CD4-positive, alpha-beta T cell (primary cell): ENCODE measurements at places on chromosomes 1 and 21.

GRCh38 chr1:58152697-58153096 lies 393.8 kb downstream of the OMA1 start:
- no peak for DNase-seq

DNA sequence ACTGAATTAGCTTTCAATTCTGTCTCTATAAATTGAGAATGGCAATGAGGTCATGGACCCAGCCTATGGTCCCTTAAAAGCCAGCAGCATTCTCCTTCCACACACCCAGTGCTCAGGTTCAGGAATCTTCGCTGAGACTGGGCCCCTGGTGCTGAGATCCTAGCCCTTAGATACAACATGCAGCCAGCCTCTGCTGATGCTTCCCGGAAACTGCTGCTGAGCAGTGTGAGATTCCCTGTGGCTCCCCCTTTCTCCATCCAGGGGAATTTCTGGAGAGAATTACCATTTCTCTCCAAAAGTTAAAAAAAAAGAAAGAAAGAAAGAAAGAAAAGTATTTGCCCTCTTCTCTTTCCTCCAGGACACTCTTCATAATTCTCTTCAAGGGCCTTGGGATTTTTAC lies 31.7 kb upstream of the RALGPS2 start:
- DNase-seq = no peak

- DNase-seq = no peak
These were observed 39.5 kb upstream of the GNPAT start for GRCh38 chr1:231201375-231201978.

GRCh38 chr1:38727684-38728584 lies 131.6 kb downstream of the RRAGC start:
- no peak for DNase-seq

DNA sequence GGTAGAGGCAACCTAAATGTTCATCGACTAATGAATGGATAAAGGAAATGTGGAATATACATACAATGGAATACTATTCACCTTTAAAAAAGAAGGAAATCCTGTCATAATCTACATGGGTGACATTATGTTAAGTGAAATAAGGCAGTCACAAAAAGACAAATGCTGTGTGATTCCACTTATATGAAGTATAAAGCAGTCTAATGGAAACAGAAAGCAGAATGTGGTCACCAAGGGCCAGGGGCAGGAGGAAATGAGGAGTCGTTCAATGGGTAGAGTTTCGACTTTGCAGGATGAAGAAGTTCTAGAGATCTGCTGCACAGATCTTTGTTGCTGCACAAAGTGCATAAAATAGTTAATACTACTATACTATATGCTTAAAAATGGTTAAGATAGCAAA lies 7.8 kb downstream of the DIPK1A start:
- peak; percentile 64 for DNase-seq

DNA sequence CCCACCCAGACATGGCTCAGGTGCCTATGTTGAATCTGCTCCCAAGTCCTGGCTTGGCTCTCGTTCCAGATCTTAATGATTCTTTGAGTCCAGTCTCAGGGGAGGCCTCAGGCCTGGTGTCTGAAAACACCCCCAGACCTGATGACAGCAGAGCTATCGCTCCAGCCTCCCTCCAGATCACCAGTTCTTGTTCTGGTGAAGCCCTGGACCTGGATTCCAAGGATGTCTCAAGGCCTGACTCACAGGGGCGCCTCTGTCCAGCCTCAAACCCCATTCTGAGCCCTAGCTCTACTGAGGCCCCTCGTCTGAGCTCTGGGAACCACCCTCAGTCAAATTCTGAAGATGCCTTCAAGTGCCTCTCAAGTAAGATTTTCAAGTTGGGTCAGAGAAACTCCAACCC lies 11.4 kb downstream of the MROH7 start:
- DNase-seq = no peak

DNA sequence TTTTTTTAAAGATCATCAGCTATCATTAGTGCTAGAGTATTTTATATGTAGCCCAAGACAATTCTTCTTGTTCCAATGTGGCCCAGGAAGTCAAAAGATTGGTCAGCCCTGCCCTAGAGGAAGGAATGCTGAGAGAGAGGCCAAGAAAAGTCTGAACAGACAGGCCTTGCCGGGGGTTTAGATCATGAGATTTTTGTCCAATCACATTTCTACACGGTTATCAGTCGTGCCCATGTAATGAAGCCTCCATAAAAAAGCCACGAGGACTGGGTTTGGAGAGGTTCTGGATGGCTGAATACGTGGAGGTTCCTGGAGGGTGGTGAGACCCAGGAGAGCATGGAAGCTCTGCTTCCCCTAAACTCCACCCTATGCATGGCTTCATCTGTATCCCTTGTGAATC lies 24.3 kb upstream of the ENO1 start:
- DNase-seq = no peak

- no peak for DNase-seq
These were observed 4.5 kb downstream of the PRELP start for GRCh38 chr1:203480084-203480483.

- no peak for DNase-seq
These were observed 39.6 kb downstream of the CASZ1 start for GRCh38 chr1:10756842-10757241.

GRCh38 chr21:34833465-34833864 lies 164.7 kb downstream of the CLIC6 start:
- DNase-seq = no peak

DNA sequence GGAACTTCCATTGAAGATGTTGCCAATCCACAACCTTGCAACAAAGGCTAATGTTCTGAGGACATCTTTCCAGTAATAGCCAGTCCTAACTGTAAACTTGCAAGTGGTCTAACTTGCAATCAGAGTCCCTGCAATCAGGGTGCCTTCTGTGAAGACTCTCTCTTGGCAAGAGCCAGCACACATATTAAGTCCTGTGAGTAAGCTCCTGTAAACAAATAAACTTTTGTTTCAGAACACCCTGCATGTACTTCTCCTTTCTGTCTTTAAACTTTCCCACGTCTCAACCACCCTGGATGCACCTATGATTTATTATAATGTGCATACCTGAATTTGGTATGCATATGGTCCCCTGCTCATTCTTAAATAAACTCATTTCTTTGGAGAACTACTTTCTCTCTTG lies 9.1 kb downstream of the GBP7 start:
- no peak for DNase-seq

- peak; percentile 56 for DNase-seq
These were observed 19.4 kb downstream of the PRPF38A start for GRCh38 chr1:52423771-52424170.

- DNase-seq = no peak
These were observed 233.6 kb downstream of the RPS6KC1 start for GRCh38 chr1:213284626-213285025.

GRCh38 chr21:41861987-41862386 lies 17.2 kb downstream of the PRDM15 start:
- no peak for DNase-seq

GRCh38 chr1:55781944-55782482 lies 566.8 kb upstream of the USP24 start:
- no peak for DNase-seq

DNA sequence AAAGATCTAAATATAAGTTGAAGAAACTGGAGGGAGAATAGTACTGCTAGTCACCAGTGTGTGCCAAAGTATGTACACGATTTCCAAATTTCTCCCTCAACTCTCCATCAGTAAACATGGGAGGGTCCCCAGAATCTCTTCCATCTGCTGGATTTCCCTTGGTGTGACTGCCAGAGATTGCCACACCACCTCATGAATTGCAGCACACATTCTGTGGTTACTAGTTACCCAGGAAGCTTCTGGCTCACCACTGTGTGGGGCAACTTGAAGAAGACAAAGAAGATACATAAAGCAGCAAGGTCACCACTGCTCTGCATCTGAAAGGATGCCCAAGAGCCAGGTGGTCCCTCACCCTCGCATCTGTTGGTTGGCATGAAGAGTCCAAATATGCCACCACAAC lies 191.7 kb upstream of the ESRRG start:
- no peak for DNase-seq

DNA sequence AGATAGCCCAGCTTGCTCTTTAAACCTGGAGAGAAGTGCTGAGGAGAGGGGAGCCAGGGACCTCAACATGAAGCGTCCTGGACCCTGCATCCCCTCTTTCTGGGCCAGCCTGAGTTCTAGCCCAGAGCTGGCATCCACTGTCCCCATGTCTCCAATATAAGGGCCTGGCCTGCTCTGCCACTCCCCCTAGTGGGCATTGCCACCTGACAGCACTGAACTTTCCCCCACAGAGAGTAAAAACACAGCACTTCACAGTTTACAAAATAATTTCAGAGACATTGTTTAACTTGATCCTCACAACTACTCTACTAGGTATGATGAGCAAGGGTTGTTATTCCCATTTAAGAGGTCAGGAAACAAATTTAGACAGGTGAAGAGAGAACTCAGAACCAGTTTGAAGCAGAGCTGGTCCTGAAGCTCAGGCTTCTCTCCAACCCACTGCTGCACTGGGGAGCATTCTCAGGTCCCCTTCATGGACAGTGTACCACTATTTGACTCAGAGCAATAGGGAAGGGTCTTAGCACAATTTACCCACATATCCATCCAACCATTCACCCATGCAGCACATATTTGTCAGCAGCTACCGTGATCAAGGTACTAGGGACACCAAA lies 151.2 kb downstream of the DMRTA2 start:
- DNase-seq = no peak

DNA sequence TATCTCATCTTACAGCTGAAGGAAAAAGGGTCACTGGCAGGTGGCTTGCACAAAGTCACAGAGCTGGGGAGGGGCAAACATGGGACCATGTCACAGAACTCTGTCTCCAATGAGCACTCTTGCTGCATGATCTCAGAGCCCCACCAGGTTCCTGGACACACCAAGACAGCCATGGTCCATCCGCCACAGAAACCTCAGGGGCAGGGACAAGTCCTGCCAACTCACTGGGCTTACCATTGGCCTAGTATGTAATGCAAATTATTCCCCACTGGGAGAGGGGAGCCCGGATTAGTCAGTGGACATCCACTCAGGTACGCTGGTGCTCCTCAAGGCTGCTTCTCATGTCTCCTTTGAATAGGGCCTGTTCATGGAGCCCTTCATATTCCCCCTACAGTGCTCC lies 14.2 kb downstream of the S100A7A start:
- no peak for DNase-seq

- no peak for DNase-seq
These were observed 365.5 kb upstream of the SGIP1 start for GRCh38 chr1:66168467-66168887.
